ENCODE measurements at places on chromosomes 6 and 20.

DNA sequence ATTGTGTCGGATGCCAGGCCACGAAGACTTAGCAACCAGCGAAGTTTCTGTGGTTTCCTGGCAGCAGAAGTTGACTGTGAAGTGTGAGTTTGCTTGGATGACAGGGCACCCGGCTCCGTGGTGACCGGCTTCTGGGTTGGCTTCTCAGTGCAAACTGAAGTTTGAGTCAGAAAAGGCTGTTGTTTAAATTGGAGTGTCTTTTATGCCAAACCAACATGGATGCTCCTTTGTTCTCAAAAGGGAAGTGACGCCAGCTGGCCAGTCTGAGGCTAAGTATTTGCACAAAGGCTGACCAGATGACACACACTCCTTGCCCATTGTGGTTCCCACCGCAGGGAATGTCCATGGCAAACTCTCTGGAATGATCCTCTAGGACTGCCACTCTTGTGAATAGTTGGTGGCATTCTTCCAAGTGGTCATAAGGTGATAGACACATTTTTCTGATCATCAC, 164.8 kb upstream of the QKI start:
- DNase-seq = no peak

DNA sequence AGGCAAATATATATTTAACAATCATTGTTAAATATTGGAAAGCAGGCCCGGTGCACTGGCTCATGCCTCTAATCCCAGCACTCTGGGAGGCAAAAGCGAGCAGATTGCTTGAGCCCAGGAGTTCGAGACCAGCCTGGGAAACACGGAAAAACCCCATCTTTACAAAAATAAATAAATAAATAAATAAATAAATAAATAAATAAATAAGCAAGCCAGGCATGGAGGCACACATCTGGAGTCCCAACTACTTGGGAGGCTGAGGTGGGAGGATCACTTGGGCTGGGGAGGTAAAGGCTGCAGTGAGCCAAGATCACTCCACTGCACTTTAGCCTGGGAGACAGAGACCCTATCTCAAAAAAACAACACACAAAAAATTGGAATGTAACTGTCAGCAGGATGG, 53.7 kb downstream of the ZFP64 start:
- no peak for DNase-seq

DNA sequence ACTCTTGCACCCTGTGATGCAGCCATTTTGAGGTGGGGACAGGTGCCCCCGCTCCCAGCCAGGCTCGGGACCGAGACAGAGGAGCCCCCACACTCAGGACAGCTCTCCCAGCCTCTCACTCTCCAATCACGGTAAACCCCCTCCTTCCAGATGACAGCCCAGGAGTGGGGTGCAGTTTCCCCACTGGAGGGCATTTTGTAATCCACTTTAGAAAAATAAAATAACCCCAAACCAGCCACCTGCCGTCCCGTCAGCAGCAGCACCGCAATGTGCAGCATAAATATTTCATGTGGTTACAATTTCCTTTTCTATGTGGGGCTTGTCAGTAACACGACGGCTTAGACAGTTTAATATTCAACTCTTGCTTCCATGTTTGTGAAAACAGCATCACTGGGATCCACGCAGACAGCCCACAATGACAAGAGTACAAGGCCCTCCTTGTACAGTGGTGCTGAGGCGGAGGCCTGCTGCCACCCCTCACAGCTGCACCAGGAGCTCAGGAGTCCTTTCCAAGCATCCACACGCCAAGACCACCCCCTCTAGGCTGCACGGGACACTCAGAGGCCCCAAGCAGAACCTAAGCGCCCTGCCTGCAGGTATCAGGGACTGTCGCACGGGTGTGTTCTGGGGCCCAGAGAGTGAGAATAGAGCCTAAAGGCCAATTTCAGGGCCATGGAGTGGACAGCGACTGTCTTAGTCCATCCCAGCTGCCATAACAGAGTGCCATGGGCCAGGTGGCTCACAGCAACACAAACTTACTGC, 116.7 kb downstream of the JPH2 start:
- DNase-seq = peak; percentile 37

DNA sequence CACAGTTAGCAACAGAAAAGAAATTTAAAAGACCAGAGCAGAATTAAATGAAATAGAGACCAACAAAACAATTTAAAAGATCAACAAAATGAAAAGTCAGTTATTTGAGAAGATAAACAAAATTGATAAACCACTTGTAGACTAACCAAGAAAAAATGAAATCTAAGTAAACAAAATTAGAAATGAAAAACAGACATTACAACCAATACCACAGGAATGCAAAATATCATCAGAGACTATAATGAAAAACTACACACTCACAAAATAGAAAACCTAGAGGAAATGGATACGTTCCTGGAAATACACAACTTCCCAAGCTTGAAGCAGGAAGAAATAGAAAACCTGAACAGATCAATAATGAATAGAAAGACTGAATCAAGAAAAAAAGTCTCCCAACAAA, 97.8 kb downstream of the WDR27 start:
- DNase-seq = no peak

- no peak for DNase-seq
Measured at GRCh38 chr20:59077705-59078104, 35.1 kb upstream of the PRELID3B start.

DNA sequence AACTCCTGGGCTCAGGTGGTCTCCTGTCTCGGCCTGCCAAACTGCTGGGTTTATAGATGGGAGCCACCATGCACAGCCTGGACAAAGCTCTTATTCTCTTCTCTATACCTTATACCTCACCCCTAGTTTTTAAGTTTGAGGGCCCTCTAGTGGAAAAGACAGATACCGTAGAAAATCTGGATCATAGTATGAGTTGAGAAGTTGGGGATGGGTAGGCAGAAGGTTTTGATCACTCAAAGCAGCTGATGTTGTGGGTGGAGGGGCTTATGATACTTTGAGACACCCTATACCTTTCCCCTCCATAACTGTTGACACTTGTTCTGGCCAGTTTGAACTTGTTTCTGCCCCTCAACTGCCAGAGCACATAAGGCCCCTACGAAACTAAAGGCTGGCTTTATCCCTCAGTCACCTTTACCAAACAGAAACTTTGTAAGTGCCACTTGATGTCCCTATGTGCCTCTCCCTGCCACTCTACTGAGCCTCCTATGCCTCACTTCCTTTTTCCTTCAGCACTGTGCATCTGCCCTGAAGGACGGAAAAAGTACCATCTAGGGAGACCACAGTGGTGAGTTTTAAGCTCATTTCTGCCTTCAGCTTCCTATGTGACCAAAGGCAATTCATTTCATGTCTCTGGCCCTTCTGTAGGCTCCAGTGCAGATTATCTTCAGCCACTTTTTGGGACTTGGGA, 28.6 kb downstream of the RALY start:
- DNase-seq = peak; percentile 25

Data from CD4-positive, alpha-beta T cell treated with Interleukin-4 for 4 hours (primary cell).